ENCODE measurements at places on chromosomes 11 and 22.

DNA sequence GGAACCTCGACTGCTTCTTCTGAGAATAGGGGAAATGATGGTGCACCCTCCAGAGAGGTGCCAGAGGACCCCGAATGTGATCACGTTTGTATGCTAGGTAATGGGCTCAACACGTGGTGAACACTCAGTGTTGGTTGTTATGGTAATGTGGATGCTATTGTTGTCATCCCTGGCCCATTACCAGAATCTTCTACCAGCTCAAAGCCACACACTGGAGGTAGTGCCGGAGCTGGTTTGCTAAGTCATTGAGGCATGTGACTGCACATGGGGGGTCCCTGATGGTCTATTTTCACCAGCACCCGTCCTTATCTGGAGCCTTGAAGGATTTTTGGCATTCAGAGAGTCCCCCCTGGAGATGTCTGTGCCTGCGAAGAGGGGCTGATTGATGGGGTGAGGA lies 119.1 kb upstream of the CD82 start:
- no peak for DNase-seq

GRCh38 chr22:49244466-49245420 lies 582.9 kb downstream of the BRD1 start:
- DNase-seq, result no peak

DNA sequence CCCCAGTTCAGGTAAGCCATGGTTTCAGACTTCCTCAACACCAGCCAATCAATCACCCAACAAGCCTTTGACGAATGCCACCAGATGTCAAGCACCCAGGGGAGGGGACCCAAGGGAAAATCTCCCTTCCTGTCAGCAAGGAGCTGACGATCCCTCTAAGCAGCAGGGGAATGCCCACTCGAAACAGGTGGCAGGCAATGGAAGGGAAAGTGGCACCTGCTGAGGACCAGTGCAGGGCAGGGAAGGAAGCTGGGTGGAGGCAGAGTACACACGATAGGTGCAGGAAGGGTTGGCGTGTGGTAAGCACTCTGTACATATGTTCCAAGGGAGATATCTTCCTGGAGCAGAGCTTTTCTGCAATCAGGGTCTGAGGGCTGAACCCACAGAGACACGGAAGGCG lies 11.7 kb upstream of the CREB3L1 start:
- no peak for DNase-seq

GRCh38 chr11:22467741-22468140 lies 129.6 kb downstream of the SLC17A6 start:
- DNase-seq, result no peak

DNA sequence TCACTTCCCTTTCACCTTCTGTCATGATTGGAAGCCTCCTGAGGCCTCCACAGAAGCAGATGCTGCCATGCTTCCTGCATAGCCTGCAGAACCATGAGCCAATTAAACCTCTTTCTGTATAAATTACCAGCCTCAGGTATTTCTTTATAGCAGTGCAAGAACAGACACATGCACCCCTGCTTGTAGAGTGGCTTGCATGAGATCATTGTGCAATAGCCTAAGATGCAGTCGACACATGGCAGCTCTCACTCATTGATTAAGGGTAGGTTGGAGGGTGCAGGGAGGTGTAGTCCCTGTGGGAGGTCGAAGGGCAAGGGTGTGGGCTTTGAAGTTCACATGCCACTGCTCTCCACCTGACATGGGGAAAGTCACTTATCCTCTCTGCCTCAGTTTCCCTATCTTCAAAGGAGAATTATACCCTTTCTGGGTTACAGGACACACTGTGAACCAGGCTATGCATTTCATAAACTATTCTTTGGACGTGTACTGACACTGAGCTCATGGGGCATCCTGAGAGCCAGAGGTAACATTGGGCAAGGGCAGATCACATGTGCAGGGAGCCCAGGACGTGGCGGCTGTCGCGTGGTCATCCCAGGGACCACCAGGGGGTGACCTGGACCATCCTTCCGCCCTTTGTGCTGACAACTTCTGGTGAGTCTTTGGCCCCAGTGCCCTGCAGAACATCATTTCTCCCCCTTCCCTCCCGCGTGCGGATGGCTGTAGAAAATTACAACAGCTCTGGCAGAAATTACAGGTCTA lies 69.2 kb upstream of the SHANK2 start:
- no peak for DNase-seq

GRCh38 chr11:77092382-77092781 lies 10.3 kb upstream of the OMP start:
- no peak for DNase-seq

DNA sequence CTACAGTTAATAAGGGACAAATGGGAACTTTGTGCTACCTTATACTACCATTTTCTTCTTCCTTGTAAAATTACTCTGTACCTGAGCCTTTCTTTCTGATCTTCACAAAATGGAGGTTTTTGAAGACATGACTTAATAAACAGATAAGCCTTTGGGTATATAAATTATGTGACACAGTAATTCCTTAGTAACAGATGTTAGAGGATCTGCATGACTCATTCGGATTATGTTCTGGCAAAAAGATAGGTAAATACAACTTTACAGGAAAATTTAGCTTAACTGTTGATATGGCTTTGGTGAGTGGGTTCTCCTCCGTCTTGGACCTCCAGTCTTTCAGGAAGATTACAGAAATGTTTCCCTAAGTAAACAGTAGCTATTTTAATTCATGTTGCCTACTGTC lies 61.8 kb downstream of the BID start:
- no peak for DNase-seq

DNA sequence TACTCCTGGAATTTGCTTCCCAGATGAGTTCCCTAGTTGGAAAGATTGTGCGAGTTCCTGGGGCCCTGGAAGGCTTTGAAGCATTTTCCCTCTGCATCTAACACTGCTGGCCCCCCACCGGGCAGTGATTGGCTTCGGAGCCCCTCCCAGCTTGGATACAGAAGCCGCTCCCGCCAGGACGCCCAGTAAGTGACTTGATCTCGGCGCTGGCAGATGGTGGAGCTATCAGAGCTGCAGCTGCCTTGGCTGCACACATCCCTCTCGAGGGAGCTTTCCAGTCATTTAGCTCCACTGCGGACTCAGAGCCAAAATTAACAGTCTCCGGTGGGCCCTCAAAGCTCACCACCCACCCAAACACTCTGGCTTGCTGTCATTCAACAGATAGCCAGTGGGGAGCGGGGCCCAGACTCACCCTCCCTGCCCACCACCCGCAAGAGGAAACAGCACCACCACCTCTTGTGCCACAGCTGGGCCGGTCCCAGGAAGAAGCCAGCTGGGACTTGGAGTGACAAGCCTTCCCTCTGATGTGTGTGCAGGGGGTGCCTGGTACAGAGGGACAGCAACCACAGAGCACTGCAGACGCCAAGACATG lies 162.3 kb downstream of the TRIM29 start:
- DNase-seq, result no peak

GRCh38 chr22:33025675-33026074 lies 32.5 kb downstream of the SYN3 start:
- no peak for DNase-seq

- no peak for DNase-seq
Measured at GRCh38 chr22:50082197-50082715, 3.0 kb downstream of the MLC1 start.

DNA sequence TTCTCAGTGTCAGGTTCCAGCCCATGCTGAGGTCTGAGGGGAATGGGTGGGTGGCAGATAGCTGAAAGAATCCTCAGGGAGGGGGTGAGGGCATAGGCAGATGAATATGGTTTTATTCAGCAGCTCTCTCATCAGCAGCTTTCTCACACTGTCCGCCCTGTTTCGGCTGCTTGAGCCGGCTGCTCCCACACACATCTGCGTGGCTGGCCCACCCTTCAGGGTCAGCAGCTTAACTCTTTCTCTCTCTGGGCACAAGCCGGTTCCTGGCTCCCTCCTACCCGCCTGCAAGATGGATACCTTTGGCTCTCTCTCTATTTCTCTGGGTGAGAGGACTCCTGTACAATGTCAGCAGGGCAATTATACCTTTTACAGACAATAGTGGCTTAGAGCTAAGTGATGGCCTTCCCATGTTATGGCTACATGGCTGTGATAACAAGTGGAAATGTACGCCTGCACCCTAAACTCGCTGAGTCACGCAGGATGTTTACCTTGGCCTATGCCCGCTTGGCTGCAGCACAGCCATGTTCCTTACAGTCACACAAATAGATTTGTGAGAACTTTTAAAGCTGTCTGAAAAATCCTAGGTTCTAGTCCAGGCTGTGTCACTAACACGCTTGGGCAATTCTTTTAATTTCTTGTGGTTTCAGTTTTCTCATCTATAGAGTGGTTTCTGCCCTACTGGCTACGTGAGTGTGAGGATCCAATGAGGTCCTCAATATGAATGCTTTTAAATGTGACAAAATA lies 4.1 kb downstream of the MMP20 start:
- no peak for DNase-seq

- no peak for DNase-seq
Measured at GRCh38 chr22:39994041-39994565, 651 bp upstream of the FAM83F start.

DNA sequence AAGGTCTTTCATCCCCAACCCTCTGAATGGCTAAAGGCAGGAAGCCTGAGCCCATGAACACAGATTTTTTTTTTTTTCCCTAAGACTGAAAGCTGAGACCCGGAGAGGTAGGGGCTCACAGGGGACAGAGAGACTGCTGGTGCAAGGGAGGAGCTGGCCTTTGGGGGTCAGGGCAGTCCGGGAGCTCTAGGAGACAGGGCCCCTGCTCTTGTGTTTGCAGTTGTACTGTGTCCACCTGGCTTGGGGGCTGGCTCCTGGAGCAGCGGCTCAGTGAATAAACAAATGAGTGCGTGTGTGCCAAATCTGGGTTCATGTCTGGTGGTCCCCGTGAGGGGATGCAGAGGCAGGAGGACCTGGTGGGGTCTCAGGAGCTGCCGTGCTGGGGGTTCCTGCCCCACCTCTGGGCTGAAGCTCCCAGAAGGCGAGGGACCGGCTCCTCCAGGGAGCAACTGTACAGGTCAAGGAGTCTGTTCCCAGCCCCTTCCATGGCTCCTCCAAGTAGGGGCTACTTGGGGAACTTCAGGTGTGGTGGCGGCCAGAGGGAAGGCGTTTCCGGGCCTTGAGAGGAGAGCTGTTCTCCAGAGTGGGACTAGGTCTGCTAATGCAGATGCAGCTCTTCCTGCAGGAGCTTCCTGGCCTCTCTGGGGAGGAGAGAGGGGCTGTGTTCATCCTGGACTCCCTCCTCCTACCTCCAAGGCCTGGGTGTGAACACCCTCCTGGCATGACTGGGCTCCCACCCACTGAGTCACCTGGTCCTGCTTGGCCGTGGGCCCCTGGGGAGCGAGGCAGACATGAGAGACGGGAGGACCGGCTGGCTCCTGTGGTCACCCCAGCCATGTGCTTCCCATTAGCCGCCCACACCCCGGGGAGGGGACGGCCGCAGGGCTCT lies 57.6 kb downstream of the FBXO7 start:
- DNase-seq, result peak; percentile 19

GRCh38 chr11:117175781-117176180 lies 2.8 kb upstream of the SIDT2 start:
- no peak for DNase-seq

DNA sequence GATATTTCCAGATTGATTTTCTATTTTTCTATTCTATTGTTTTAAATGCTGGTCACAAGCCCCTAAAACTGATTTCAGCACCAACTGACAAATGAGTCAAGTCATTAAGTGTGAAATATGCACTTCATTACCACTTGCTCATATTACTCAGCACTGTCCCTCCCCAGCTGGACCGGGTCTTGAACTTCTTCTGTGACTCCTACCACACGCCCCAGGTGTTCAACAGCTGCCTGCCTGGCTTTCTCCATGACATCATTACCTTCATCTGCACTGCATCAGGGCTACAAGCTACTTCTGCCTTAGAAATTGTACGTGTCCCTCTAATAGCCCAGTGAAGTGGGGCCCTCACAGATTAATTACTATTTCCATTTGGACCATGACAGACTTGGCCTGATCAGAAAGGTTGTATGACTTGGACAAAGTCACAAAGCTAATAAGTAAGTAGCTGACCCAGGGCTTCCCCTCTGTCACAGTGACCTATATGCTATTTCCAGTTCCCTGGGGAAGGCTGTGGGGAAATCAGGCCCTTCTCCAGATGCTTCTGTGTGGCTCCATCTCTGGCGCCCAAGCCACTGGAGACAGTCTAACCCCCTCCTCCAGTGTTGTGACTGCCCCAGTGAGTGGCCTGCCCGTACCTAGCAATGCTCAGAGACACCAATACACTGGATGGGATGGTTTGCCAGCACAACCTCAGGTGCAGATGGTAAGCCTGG lies 18.1 kb downstream of the TBC1D10A start:
- DNase-seq, result no peak

- DNase-seq, result peak; percentile 87
Measured at GRCh38 chr22:37316875-37317371, 34.6 kb downstream of the CYTH4 start.

- DNase-seq, result no peak
Measured at GRCh38 chr11:27241311-27242122, 121.5 kb downstream of the CCDC34 start.

DNA sequence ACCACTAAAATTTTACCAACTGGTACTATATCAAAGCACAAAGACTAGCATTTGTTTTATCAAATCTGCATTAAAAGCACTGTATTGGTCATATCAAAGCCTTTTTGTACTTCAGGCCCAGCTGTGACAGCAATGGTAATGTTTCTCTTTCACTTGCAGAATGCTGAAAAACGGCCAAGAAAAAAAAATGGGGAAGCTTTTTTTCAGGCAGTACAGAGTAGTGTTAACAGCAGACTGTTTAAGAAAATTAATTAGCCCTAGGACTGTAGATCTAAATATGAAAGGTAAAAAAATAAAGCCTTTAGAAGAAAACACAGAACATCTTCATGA lies 33.3 kb downstream of the DENND5A start:
- peak; percentile 78 for DNase-seq

DNA sequence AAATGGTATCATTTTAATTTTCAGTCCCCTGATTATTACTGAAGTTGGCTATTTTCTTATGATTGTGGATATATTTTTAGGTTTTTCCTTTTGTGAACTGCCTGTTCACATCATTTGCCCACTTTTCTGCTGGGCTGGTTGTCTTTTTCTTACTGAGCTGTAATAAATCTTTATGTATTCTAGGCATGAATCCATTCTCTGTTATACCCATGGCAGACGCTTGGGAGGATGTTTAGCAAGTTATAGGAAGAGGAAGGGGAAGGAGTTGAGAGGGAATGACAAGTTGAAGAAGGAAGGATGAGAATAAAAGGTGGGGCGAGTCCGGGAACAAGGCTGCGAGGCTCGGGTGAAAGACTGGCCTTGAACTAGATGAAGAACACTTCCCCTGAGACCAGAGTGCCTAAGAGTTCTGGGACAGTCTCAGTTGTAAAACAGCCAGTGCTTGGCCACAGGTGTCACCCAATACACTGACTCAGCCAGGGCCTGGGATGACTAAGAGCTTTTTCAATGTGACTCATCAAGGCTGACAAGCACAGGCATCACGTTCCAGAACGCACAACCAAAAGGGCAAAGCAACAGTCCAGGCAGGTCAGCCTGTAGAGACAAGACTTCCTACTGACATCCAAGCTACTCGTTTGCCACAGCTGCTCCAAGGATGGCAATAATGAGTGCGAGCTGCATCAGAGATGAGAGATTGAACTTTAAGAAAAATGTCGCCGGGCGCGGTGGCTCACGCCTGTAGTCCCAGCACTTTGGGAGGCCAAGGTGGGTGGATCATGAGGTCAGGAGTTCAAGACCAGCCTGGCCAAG lies 35.2 kb downstream of the LRFN4 start:
- peak; percentile 62 for DNase-seq
